ENCODE measurements at places on chromosomes 1 and 21.

- DNase-seq = no peak
These were observed 63.9 kb upstream of the WARS2 start for GRCh38 chr1:119204197-119204960.

DNA sequence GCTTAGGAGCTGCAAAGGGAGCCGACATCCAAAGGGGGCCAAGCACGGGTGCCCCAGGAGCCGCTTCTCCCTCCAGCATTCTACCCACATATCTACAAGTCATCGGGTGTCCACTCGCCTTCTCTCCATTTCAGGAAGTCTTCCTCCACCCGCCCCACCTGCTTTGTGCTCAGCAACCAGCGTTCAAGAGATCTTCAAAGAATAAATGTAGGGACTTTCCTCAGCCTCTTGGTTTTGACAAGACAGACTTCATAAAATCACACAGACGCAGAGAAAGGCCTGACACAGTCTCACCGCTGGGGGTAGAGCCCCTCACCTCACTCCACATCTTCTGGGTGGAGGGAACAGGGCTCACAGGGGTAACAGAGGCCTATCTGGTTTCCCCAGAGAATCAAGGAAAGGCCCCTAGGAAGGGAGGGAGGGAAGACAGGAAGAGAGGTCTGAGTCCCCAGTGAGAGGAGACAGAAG, 49.5 kb downstream of the SSBP3 start:
- DNase-seq = no peak

DNA sequence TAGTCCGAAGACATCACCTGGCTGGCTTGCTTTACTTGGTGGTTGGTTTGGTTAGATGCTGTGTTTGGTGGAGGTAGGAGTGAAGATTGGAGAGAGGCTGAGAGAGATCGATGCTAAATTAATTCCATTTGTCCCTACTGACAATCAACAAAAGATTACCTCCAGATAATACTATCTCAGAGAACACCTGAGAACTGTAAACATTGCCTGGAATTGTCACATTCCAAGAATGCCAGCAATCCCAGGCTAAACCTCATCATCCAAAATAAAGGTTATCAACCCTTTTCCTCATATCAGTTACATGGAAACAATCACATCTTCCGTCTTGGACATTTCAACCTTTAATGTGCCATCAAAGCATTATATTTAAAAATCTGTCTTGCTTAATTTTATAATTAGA, 141.0 kb downstream of the GRIK1 start:
- no peak for DNase-seq

GRCh38 chr21:16741141-16741665, 771.6 kb upstream of the CXADR start:
- DNase-seq = no peak

Measured in kidney epithelial cell (primary cell).